Naive thymus-derived CD8-positive, alpha-beta T cell (primary cell): ENCODE measurements at places on chromosomes 6 and 20.

DNA sequence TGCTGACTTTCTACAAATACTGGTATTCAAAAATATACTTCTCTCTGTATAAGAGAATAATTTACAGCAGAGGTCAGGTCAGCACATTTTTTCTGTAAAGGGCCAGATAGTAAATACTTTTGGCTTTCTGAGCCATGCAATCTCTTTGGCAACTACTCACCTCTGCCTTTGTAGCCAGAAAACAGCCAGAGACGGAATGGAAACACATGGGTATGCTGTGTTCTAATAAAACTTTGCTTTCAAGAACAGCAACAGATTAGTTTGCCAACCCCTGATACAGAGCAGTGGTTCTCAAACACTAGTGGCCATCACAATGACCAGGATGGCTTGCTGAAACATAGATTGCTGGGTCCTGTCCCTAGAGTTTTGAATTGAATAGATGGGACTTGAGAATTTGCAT is 46.3 kb downstream of the SYCP2L start:
- no peak for DNase-seq

- DNase-seq = no peak
Observed at GRCh38 chr20:33164763-33165095, 3.2 kb upstream of the BPIFA2 start.

- DNase-seq = no peak
Observed at GRCh38 chr6:29426654-29427053, 11.9 kb downstream of the OR12D1 start.

DNA sequence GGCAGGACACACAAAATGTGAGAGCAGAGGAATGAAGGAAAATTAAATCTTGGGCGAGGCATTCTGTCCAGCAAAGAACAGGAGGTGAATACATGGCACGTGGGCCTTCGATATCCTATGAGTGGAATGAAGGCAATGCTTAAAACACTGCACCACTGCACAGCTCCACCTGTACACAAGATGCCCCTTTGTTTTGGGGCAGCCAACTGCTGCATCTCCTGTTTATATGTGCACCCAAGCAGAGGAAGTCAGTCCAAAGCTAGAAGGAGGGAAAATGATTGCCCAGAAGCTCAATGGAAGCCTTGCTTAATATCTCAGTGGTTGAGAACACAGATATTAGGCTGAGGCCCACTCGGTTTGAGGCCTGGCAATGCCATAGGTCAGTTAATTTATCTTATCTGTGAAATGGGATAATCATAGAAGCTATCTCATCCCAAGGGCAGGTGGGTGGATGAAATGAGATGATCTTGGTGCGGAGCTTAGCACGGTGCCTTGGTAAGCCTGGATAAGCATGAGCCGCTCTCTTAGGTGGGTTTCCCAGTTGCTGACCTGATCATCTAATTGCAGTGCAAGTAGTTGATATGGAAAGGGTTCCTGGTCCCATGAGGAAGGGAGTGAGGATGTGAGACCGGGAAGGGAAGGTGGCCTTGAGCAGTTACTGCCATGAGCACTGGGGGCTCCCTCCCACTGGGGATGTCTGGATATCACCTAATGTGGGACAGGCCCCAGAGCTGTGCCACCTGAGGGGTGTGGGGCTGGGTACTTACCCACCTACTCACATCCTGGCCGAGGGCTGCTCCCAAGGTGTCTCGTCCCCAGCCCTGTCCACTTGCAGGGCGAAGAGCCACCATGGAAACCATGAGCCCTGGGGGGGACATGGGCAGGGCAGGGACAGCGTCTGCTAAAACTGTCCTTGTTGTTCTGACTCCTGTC is 9.9 kb downstream of the BANF2 start:
- DNase-seq = no peak

DNA sequence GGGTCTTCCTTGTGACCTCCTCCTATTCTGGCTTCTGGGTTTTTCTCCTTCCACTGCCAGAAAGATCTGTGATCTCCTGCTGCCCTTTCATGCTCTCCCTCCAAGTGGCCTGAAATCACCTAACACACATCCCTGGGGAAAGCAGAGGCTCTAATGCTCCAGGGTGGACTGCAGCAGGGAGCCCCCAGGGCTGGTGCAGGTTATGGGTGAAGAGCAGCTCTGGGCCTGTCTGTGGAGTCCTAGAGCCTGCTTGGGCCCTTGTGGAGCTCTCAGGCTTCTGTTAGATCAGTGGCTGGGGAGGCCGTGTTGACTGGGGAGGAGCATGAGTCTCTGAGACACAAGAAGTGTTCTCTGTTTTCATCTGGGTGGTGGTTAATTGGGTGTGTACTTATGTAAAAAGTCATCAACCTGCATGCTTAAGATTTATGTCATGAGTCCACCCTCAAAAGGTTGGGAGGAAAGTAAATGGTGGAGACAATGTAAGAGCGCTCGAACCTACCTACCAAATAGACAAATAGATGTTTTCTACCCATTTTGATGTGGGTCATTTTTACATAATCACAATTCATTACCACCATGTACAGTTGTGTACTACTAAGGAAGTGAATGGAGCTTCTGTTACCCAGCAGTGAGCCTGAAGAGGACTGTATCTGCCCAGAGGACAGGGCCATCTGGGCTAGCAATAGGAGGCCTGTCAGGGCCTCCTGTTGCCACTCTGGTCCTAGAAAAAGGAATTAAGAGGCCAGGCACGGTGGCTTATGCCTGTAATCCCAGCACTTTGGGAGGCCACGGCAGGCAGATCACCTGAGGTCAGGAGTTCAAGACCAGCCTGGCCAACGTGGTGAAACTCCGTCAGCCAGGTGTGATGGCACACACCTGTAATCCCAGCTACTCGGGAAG is 32.0 kb upstream of the RNF8 start:
- DNase-seq = no peak

- DNase-seq = no peak
Observed at GRCh38 chr6:71043902-71044301, 87.0 kb upstream of the B3GAT2 start.

GRCh38 chr6:30171677-30172471 is 8.5 kb downstream of the TRIM15 start:
- no peak for DNase-seq

GRCh38 chr6:13272131-13273046 is 55.9 kb downstream of the TBC1D7 start:
- DNase-seq = no peak
